Activated CD4-positive, alpha-beta T cell treated with anti-CD3 and anti-CD28 coated beads, Interleukin-2, amount 10 ng/mL, durations not matched to agents 7 days and 5 days (primary cell): ENCODE measurements at places on chromosomes 16 and 17.

GRCh38 chr16:16148755-16149154 lies 74.5 kb downstream of the ABCC6 start:
- DNase-seq = no peak

DNA sequence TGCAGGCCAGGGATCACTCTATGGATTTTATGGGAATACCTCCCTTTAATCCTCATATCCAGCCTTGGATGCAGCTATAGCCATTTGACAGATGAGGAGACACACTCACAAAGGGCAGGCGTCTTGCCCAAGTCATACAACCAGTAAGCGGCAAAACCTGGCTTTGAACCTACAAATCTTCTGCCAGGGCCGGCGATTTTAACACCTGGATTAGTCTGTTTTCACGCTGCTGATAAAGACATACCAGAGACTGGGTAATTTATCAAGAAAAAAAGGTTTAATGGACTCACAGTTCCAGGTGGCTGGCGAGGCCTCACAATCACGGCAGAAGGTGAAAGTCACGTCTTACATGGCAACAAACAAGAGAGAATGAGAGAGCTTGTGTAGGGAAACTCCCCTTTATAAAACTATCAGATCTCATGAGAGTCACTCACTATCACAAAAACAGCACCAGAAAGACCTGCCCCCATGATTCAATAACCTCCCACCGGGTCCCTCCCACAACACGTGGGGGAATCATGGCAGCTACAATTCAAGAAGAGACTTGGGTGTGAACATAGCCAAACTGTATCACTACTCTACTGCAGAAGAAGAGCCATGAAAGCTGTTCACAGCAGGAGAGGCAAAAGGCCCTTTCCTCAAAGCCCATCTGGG lies 67.5 kb downstream of the XYLT1 start:
- DNase-seq = no peak

DNA sequence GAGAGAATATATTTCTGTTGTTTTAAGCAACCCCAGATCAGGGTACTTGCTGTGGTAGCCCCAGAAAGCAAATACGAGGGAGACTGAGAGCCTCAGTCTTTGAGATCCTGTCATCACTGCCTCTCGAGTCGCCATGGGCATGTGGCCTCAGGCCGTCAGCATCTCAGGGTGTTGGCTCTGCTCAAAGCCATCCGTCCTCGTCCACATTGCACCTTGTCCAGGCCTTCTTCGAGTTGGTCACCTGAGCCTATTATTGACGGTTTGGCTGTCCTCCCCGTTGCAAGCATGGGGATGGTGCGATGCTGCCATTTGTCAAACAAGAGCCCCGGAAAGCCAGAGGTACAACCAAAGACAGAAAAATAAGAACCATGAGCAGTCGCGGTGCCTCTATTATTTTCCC lies 136.9 kb downstream of the IRF8 start:
- no peak for DNase-seq

- no peak for DNase-seq
These were observed 153.4 kb upstream of the PLCG2 start for GRCh38 chr16:81625544-81626153.

DNA sequence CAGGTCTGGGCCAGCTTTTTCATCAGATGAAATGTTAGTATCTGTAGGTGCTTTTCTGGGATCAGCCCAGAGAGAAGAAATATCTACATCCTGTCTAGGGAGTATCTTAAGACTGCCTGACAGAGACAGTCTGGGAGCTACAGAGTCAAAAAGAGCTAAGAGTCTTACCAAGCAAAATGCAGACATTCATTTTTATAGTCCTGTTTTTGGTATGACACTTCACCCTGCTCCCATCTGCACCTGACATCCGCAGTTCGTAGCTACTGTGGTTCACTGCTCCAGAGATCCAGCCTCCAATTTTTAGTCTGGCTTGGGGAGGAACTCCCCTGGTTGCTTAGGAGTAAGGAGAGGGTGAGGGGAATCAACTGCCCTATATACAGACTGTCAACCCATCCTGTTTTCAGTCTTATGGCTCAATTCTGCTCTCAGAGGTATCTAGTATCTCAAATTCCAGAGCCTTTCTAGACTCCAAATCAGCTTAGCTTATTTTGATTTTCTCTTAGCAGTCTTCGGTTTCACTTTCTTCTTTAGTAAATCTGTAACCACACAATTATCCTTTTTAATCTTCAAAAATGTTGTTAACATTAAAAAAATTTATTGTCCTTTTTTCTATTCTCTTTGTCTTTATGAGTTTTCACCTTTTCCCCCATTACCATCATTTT lies 97.8 kb downstream of the TMEM100 start:
- no peak for DNase-seq

GRCh38 chr17:27475981-27476895 lies 20.0 kb downstream of the KSR1 start:
- DNase-seq = no peak

GRCh38 chr17:40453881-40454612 lies 10.8 kb downstream of the IGFBP4 start:
- DNase-seq = no peak

DNA sequence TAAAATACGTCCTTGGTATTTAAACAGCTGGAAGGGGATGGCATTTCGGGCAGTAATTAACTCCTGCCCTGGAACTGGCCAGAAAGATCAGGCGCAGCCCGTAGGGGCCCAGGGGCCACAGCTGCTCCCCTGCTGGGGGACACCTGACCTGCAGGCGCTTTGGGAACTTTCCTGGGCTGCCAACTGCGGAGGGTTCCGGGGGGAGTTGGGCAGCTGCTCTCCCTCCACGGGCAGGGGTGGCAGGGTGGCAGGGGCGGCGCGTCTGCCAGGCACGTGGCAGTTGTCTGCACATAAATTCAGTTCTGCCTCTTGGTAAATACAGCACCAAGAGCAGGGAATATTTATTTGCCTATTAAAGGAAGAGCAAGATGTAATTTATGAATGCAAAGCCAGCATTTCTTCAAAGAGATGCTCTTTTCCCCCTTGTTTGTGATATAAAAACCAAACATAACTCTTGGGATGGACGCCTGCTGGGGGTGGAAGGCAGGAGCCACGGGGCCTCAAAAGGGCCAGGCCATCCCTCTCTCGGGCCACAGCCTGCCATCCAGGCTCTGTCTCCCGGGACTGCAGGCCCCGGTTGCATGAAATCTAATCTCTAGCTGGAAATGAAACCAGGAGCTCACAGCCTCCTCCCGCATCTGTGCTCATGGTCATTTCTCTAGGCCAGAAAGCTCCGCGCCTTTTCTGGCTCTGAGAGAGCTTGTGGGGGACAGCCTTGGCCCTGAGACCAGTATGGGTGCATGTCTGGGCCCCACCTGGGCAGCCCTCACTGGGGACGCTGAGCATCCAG lies 29.9 kb upstream of the CHMP6 start:
- no peak for DNase-seq
